HTR-8/SVneo (cell line): ENCODE measurements at places on chromosomes 7 and 10.

GRCh38 chr7:74233655-74234285, 20.4 kb downstream of the RFC2 start:
- DNase-seq, result no peak

- DNase-seq, result no peak
Observed at GRCh38 chr10:21052072-21052708, 155.1 kb upstream of the NEBL start.

DNA sequence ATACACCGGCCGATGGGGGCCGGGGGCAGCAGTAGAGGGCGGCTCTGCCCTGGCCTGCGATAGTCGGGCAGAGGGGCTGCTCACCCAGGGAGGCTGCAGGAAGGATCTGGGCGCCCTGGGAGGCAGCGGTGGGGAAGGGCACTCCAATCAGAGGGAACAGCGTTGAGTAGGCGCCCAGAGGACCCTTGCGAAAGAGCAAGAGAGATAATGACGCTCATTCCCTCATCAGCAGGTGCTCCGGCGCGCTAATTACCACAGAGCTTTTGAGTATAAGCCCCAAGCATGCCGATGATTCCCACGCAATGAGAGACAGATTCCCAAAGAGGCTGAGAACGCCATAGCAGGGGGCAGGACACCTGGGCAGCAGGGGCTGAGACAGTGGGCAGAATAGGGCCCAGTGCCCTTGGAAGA, 215.3 kb downstream of the MAD1L1 start:
- no peak for DNase-seq

DNA sequence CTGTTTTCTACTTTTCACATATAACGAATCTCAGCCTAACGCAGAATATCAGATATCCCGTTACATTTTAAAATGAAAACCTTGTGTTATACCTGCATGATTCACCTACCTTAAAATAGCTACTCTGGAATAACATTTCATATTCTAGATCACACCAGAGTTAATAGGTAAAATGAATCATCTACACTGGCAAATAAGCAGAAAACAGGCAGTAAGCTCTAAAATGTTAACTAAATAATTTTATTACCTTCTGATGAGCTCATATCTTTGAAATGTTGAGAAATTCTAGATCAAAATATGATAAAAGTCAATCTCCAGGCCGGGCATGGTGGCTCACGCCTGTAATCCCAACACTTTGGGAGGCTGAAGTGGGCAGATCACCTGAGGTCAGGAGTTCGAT, 71.3 kb downstream of the CPEB3 start:
- DNase-seq, result no peak

GRCh38 chr7:50814166-50814565, 31.5 kb upstream of the GRB10 start:
- no peak for DNase-seq

DNA sequence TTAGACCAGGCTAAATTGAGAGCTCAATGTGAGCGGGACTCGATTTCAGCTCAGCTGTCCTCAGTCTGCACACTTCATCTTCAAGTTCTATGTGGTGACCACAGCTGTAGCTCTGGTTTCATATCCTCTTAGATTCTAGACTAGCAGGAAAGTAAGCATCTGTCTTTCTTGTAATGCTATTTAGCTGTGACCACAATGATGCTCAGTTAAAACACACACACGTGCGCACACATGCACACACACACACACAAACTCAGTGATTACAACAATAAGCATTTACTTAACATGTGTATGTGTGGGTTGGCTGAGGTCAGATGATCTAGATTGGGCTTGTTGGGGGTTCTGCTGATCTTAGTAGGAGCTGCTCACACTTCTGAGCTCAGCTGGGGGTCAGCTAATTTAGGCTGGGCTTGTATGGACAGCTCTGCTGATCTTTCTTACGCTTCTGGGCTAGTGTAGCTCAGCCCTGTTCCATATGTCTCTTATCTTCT, 82.5 kb downstream of the ZNF365 start:
- no peak for DNase-seq

GRCh38 chr7:22633954-22634474, 93.0 kb upstream of the IL6 start:
- no peak for DNase-seq

DNA sequence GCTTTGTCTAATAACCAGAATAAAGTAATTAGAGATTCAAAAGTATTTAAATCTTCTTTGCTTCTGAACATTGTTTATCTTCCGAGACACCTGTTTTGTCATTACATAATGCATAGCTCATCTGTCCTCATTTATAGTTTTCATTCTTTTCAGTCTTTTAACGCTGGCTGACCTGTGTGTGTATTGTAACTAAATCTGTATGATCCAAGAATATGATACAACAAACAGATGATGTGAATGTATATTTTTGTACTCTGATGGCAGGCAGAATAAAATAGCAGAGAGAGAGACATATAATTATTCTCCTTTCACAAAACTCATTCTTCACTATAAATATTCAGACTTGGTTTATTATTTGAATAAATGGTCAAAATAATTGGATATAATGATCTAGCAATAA, 80.6 kb downstream of the ORC5 start:
- DNase-seq, result no peak

DNA sequence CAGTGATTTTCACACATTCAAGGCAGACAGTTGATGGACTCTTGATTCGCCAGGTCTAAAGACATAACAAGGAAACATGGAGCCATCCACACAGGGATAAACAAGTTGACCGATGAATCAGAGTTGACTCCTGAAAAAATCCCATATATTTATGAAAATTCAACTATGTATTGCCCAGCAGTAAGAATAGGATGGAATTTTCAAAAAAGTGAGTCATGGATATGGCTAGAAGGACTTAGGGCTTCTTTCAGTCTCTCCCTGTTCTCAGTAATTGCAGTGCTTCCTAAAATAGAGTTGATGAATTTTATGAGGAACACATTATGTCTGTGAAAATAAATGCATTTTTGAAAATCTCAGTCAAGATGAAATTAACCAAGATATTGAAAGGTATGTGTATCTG, 301.2 kb downstream of the PLXDC2 start:
- no peak for DNase-seq

DNA sequence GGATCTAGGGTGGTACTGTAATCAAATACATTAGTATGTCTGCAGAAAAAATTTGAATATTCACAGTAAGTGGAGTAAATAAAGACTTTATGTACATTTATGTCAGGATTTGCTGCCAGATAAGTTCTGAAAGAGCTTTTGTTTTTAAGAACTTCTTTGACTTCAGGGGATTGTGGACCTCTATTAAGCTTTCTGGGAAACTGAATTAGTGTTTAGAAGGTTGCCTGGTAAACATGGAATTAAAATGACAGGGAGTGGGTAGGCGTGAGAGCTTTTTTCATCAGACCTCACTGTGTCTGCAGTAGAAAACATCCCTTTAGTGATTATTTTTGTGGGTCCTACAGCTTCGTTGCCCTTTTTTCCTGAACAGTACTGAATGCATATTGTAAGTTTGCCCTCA, 15.7 kb downstream of the SDHAF3 start:
- DNase-seq, result no peak

GRCh38 chr10:1577373-1577770, 160.0 kb downstream of the ADARB2 start:
- DNase-seq, result no peak

DNA sequence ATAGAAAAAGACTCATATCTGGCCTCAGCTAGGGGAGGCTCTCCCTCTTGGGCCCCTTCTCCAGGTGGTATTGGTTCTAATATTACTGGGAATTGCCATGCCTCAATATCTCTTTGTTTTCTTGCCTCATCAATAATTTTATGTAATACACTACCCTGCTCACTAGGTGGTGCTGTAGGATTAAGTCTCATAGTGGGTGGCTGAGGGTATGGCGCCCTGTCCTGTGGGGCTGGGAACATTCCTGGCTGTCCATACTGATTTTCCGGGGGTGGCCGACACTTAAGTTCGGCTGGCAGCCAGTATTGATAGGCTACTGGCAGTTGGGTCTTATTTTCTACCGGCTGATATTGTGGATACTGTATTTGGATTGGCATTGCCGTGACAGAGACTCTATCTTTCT, 9.0 kb upstream of the TAS2R3 start:
- no peak for DNase-seq

- DNase-seq, result no peak
Observed at GRCh38 chr7:139640681-139641080, 117.2 kb downstream of the CLEC2L start.

- no peak for DNase-seq
Observed at GRCh38 chr7:31002256-31002655, 38.5 kb downstream of the GHRHR start.
